Pulmonary artery endothelial cell (primary cell): ENCODE measurements at places on chromosomes 7 and 10.

GRCh38 chr10:14566498-14566897 lies 208.2 kb downstream of the FAM107B start:
- no peak for DNase-seq

GRCh38 chr10:85175635-85176034 lies 847.2 kb downstream of the CCSER2 start:
- DNase-seq, result no peak

GRCh38 chr10:93071674-93072224 lies 1.9 kb upstream of the CYP26A1 start:
- no peak for DNase-seq

- no peak for DNase-seq
Measured at GRCh38 chr7:9189703-9190102, 756.3 kb downstream of the NXPH1 start.

DNA sequence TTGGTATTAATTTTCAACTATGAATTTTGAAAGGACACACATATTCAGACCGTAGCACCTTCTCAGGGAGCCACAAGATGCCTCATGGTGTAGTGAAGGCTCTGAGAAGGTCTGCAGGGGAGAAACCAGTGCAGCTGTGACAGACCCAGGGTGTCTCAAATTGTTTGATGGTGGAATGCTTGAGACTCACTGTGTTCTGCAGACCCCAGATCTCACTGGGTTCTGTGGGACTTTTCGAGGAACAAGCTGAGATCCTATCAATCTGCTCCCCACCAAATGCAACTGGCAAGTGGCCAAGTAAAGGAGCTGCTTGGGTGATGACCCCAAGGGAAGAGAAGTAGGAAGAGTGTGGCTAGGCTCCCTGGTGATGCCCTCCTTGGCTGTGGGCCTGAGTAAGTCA lies 130.5 kb upstream of the UNC5B start:
- DNase-seq, result no peak

GRCh38 chr7:22146961-22147512 lies 201.3 kb upstream of the CDCA7L start:
- DNase-seq, result no peak

DNA sequence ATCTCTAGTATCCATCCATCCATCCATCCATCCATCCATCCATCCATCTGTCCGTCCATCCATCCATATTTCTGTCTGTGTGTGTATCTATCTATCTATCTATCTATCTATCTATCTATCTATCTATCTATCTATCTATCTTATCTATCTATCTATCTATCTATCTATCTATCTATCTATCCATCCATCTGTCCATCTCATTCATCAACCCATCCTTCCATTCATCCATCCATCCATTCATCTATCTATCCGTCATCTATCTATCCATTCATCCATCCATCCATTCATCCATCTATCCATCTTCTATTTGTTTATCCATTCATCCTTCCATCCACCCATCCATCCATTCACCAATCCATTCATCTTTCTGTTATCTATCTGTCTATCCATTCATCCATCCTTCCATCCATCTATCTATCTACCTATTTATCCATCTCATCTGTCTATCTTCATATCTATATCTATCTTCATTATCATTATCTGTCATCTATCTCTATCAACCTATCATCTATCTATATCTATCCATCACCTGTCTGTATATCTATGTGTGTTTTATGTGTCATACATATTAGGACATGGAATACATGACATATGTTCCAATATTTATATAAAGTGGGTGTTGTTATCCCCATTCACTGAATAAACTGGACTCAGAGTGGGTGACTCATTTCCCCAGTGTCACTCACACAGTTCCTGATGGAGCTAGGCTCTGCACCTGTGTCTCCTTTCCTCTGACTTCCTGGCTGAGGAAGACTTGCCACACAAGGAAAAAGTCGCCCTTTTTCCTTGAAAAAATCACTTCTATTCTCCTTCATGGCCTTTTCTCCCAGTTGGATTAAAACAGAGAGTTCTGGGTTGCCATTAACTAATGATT lies 200.1 kb downstream of the CCDC3 start:
- DNase-seq, result peak; percentile 22

DNA sequence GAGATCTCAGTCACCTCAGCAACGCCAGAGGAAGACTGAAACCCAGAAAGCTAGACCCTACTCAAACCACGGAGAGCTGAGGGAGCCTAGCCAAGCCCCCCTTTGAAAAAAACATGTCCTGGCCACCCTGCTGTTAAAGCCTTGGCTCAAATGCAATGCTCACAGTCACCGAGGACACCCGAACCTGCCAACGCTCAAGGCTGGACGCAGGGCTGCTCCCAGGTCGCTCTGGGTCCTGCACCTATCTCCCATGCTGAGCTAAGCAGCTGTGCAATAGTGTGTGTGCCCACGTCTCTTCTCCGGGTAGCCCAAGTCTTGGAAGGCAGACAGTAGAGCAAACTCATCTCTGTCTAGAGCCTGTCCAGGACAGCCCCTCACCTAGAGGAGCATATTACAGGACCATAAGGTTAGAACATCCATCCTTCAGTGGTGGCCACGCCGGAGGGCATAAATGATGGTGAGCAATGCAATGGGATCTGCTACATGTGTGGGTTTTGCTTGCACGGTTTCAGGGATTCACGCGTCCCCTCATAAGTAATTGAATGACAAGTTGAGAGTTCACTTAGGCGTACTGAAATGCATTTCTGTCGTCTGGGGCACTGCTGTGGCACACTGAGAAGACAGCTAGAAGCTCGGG lies 94.2 kb upstream of the DDC start:
- no peak for DNase-seq

DNA sequence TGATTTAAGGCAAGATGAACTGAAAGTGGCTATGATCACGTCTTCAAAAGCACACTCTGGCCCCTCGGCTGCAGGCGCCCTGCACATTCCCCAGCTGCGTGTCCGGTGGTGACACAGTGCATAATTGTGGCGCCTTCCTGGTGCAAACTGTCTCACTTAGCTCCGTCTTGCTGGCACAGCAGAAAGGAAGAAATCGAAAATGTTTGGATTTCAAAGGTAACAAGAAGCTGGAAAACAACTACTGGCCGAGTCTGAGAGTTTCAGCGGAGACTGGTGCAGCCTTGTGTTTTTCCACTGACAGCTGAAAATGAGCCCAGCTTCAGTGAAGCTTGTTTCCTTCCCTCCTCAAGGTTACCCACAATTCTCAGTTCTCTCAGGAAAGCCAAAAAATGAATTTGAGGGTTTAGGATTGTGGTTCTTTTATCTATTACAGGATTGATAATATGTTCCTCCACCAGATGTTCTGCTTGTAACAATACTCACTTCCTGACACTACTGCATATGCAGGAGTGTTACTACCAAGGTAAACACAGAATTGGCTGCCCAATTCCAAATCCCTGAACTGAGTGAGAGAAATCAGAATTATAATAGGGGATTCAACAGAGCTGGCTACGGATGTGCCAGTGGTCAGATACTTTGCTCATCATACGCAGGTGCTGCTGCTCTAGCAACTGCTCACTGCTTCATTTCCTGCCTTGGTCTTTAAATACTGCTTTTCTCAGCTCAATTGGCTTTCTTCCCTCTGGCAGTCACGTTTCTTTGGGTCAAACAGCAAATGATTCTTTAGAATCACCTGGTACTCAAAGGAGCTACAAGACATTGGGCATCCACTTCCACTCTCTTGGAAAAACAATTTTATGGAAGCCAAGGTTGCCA lies 63.7 kb downstream of the TRUB1 start:
- no peak for DNase-seq

DNA sequence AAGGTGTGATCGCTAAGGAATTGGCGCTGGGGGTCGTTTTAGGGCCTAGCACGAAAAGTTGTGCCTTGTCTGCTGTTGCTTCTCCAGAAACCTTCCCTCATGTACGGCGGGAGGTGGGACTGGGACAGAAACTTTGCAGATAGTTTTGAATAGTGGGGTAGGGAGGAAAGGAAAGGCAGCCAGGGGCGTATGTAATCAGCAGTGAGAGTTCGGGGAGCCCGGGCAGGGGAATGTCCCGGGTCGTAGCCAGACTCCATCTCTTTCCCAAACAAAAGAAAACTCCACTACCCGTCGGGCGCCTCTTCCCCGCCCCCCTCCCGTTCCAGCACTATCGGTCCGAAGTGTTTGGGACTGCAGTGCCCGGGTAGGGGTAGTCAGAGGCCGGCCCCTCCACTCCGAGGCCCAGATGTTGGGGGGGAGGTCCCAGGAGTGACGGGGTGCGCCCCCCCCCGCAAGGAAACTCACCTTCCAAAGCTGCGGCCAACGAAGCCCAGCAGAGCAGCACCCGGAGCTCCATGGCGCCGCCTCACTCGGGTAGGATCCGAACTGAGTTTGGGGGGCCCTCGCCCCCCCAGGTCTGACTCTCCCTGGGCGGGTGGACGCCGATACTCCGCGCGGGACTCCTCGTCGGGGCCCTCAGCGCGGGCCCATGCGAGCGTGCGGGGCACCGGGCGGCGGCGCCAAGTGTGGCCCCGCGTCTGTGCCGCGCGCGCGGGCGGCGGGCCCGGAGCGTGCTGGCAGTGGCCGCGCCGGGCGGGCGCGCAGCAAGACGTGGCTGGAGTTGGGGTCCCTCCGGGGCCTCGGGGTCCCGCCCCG lies 601 bp downstream of the EPHB4 start:
- no peak for DNase-seq

- DNase-seq, result no peak
Measured at GRCh38 chr7:70480927-70481569, 650.9 kb upstream of the GALNT17 start.

- no peak for DNase-seq
Measured at GRCh38 chr10:77357185-77357584, 280.4 kb downstream of the KCNMA1 start.

DNA sequence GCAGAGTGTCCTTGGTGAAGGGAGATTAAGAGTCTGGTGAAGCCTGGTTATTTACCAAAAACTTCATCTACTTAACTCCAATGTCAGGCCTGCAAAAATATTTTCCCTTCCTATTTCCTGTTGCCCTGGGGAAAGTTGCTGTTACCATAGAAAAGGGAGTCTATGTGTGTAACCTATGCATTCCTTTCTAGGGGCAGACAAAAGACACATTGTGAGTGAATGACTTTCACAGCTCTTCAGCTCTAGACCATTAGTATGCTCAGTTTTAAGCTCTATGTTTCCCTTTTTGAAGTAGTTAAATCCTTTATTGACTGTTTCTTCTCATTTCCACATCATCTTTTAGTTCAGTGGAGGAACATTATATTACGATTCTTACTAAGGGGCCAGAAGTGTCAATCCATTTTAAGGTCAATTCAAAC lies 45.6 kb upstream of the SGCE start:
- peak; percentile 88 for DNase-seq

DNA sequence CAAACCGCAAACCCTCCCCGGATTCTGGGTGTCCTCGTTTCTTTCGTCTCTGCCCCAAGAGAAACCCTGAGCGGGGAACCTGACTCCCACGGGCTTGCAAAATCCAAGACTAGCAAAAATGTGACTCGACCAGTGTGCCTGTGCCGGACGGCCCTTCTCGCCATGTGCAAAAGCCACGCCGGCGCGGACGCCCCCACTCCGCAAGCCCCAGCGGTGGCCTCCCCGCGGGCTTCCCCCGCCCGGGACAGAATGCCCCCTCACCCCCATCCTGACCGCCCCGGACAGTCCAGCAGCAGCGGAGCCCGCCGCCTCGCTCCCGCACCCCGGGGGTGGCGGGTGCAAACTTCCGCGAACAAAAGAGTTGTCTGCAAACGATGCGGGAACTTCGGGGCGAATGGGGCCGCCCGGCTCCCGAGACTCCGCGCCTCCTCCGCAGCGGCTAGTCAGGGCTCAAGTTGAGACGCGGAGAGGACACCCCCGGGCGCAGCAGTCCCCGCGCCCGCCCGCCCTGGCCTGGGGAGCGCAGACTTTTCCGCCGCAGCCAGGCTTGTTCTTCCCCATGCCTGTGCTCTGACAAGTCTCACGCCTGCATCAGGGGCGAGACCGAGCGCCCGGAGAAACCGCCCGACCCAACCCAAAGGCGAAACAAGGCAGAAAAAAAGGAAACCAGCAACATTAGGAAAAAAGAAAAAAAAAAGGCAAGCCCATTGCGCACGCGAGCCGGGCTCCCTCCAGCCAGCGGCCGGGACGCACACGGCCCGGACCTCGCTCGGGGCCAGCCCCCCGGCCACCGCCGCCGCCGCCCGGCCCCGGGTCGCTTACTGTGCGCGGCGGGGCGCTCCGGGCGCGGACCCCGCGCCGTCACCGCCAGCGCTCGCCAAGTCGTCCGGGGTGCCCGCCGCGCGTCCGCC lies 732 bp downstream of the FAM53B start:
- no peak for DNase-seq

GRCh38 chr10:51918884-51919325 lies 219.5 kb upstream of the CSTF2T start:
- peak; percentile 86 for DNase-seq

DNA sequence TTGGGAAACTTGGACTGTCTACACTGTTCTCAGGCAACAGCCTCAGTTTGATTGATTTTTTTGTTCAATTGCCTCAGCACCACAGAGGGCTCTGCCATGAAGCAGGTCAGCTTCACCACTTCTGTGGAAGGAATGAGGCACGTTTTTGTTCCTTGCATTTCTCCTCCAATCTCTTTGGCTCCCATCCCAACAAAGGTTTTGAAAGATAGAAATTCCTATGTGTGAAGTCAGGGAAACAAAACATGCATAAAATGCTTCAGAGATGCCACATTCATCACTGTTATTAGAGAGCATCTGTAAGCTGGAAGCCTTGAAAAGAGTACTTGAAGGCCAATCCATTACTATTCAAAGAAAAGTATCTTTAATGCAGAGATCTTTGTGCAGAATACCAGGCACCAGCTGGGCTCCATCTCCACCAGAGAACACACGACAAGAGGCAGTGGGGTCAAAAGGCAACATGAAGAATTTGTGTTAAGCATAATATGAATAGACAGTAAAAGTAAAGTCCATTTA lies 249.1 kb upstream of the LYZL1 start:
- no peak for DNase-seq

GRCh38 chr10:132094581-132095234 lies 29.0 kb downstream of the JAKMIP3 start:
- DNase-seq, result no peak

DNA sequence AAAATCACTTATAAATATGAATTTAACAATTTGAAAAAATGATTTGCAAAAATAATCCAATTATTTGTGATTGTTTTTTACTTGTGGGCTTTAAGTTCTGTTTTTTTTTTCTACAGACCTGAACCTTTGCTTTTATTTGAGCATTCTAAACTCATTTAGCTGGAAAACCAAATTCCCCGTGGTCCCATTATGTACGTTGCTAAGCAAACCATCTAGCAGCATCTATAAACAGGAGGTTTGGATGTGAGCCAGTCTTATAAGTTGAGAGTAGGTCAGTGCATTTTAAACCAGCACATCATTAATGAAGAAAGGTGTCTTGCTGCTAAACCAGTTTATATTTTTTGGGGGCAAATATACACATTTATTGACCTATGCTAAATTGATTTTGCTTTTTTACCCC lies 77.3 kb downstream of the LRRN3 start:
- DNase-seq, result no peak

DNA sequence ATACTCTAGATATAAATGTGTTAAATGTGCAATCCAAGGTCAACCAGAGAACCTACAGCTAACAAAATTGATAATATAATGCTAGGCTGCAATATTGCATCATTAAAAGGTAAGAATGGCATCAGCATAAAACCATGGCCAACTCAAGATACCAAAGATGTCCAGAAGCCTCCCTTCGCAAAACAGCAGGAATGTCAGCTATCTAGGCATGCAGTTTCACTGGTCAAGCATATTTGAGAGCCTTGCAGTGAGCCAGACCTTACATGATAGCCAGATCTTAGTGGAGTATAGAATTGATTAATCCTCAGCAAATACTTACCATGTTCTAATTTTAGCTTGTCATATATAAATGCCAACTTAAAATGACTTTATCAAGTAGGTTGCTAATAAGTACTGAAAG lies 138.8 kb downstream of the ZEB1 start:
- no peak for DNase-seq
